ENCODE measurements at places on chromosomes 6 and 20. TPM values are rescaled to one million over a fixed set of nuclear protein-coding genes. Genes with fewer than 3 reads are reported as not detected.
A peak's percentile ranks its signal among the peaks of the same experiment; 100 is the strongest.

- peak; percentile 39 for DNase-seq
Observed at GRCh38 chr6:128327890-128328289, 192.5 kb downstream of the PTPRK start.

GRCh38 chr6:170152989-170153388 lies 137.9 kb downstream of the DLL1 start:
- no peak for DNase-seq

DNA sequence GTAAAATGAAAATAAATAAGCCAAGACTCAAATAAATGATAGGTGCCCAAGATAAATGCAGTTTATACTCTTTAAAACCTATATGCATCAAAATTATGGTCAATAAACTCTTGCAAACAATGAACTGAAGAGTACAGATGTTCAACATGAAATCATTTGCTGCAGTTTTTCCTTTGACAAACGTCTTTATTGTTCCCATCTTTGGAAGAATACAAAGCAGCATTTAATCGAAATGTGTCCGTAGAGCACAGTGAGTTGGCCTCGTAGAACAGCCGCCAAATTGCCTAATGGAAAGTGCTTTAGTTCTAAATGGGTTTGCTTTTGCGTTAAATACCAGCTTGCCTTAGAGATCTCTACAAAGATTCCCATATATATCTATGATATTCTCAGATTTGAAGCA lies 447.4 kb downstream of the PKHD1 start:
- no peak for DNase-seq

DNA sequence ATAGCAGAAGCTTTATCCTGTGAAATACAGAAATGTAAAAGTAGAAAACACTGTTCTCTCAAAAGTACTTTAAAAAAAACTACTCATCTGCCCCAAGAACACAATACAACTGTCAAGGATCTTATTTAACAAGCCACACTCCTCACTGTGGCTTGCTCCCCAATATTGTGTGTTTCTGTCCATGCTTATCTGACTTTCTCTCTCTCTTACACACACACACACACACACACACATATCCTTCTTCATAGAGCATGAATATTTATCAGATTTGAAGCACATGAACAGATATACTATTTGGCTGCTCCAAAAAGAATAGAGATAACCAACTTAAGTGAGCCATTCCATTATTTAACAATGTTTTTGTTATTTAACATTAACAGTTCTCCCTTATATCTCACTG lies 3.6 kb upstream of the PHIP start:
- DNase-seq = no peak

GRCh38 chr20:62010551-62011402 lies 54.9 kb downstream of the TAF4 start:
- DNase-seq = peak; percentile 52

DNA sequence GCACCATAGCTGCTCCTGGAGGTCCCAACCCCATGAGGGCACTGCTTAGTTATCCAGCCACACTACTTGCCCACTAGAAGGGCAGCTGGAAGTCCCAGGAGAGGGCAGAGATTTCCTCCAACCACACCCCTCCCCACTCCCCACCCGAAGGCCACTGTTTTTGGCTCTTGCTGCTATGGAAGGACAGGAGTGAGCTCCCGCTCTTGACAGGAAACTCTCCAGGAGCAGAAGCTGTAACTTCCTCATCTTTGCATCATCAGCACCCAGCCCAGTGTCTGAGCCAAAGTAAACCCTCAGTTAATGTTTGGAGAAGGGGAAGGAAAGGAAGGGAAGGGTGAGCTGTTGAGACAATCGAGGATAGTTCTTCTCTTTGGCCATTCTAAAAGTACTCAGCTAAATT lies 120.7 kb downstream of the MTFR2 start:
- DNase-seq = no peak

GRCh38 chr6:128500014-128500413 lies 20.4 kb downstream of the PTPRK start:
- DNase-seq = no peak

- DNase-seq = no peak
Observed at GRCh38 chr20:45408646-45409213, 641 bp downstream of the DBNDD2 start.

DNA sequence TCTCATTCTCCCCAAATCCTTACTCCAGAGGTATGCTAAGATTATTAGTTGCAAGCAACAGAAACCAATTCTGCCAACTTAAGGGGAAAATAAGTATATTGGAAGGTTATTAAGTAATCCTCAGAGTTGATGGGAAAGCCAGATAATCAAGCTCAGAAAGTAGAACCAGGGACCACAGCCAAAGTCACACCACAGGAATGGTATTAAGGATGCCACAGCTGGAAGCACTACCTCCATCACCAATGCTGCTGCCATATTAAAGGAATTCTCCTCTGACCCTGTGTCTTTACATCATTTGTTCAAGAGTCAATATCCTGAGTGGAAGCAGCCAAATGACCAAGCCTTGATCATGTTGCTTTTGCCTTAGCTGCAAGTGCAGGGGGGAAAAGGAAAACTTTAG lies 9.9 kb downstream of the PROCR start:
- no peak for DNase-seq

DNA sequence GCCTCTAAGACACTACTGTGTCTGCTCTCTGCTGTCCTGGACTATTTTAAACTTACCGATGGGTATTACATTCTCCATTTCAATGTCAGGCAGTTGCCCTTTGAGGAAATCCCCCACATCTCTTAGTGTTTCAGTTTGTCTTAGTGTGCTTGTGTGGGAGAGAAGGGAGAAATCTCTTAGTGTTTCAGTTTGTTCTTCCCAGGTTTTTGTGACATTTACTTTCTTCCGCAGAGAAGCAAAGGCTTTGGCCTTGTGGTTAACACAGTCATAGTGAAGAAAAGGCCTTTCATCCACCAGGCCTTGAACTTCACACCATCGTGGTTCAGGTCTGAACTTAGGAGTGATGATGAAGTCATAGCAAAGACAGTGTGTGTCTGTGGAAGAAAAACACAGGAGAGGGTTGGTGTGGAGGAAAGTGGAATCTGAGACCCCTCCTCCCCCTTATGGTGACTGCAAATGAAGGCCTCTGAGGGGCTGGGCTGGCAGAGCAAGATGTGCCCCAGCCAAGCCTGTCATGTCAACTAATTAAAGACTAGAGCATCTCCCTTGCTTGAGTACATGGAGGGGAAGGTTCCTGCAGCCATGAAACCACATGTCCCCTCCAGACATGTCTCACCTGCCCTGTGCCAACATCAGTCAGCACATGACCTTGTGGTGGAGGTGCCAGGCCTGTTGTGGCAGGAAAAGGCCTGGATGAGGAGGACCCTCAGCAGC lies 23.9 kb downstream of the RAET1L start:
- no peak for DNase-seq

DNA sequence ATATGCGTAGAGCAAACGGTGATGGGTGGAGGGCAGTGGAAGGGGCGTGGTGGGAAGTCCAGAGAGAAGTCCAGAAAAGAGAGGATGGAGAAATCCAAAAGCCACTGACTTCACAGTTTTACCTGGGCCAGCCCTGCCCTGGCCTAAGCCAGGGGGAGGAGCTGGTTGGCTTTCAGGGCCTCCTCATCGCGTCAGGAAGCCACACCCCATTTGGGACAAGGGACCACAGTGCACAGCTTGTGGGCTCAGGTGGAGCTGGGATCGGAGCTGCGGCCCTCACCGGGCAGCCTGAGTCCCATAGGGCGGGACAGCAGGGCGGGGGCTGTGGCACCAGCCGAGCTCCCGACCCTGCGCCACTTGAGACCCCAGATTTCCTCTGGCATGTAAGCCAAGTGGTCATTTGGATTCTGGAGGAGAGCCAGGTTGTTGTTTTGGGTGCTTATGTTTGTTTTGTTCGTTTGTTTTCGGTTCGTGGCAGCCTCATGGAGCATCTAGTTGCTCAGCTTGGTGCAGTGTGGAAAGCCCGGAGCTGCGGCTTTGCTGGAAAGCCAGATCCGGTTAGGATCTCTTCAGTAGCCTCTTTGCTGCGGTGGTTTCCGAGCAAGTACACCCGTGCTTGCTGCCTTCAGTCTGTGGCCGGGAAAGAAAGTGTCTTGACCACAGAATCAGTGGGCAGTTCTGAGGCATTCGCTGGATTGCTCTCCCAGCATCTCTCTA lies 42.2 kb downstream of the RIOK1 start:
- DNase-seq = no peak

DNA sequence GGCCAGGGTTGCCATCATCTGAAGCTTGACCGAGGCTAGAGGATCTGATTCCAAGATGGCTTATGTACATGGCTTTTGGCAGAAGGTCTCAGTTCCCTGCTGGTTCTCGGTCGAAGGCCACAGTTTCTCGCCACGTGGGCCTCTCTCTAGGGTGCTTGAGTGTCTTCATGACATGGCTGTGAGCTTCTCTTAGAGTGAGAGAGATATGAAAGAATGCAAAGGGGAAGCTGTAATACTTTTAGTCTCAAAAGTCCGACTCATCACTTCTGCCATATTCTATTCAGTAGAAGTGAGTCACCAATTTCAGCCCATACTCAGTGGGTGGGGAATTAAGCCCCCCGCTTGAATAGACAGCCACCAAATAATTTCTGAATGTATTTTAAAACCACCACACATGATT lies 94.2 kb downstream of the UTRN start:
- DNase-seq = no peak

- no peak for DNase-seq
Observed at GRCh38 chr6:4567141-4567540, 209.1 kb upstream of the CDYL start.

GRCh38 chr6:130262008-130262407 lies 39.3 kb upstream of the SAMD3 start:
- no peak for DNase-seq

DNA sequence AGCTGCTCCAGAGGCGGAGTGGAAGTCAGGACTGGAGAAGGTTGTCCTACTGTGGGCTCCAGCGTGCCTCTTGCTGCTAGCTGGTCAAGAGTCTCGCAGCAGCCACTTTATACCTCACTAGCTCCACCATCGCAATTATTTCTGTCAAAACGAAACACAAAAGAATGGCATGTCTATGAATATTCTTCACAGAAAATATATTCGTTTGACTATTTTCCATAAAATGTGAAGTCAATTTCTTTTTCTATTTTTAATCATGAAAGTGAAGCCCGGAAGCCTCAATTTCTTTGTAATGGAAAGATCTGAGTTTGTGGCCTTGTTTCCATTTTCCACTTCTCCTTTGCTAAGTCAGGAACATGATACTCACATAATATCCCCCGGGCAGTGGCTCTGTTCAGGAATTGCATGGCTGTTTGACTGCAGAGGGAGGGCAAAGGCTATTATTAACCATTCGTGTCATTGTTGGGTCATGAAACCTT lies 51.7 kb downstream of the DTD1 start:
- DNase-seq = no peak

DNA sequence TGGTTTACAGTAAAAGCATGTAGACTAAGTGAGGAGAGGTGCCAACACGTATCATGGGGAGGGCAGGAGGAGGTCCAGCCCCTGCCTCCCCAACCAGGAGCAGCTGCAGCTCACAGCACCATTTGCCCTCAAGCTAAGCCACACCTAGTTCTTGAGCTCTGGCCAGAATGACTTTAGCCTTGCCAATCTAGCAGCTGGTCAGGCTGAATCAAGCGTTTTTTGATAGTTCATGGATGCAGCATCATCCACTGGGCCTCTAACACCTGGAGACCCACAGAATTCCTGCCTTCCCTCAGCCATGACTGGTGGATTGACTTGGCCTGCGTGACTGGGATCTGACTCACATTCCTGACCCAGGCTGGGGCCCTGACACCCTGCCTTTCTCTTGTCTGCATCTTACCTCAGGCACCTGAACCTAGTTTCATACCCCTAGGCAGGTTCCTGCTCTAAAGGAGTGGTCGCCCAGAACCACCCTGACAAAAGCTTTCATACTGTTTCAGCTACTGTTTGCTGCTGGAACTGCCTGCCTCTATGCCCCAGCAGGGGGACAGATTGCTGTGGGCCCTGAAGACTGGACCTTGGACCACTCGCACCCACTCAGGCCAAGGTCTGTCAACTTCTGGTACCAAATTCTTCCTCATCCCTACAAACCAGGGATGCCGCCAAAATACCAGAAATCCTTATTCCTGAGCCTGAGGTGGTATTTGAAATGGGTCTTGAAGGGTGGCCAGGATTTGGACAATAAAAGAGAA lies 122.3 kb downstream of the QRSL1 start:
- no peak for DNase-seq

GRCh38 chr6:13924146-13924948 lies 405 bp upstream of the RNF182 start:
- no peak for DNase-seq

DNA sequence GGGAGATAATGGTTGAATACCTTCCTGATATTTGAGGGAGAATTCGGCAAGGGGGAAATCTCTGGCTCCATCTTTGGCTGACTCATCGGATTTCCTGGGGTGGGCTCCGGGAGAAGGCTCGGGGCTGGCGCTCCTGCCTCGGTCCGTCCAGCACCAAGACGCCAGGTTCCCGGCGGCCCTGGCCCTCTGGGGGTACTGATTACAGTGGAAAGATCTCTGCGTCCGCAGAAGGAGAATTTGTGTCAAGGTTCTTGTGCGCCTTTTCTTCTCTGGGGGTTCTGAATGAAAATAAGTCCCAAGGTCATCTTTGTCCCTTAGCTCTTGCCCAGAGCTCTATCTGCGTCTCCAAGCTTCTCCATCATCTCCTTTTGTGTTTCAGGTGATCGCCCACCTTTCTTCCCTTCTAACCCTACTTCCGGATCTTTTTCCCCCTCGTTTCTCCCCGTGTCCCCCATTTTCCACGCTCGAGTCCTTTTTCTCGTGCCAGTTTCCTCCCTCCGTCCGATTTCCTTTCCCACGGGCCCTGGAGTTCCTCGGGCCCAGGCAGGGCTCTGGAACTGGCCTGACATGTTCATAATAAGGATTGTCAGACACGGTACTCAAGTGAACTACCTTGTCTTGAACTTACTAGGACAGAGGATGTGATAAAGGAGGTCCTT lies 11.6 kb downstream of the NRN1 start:
- DNase-seq = no peak

DNA sequence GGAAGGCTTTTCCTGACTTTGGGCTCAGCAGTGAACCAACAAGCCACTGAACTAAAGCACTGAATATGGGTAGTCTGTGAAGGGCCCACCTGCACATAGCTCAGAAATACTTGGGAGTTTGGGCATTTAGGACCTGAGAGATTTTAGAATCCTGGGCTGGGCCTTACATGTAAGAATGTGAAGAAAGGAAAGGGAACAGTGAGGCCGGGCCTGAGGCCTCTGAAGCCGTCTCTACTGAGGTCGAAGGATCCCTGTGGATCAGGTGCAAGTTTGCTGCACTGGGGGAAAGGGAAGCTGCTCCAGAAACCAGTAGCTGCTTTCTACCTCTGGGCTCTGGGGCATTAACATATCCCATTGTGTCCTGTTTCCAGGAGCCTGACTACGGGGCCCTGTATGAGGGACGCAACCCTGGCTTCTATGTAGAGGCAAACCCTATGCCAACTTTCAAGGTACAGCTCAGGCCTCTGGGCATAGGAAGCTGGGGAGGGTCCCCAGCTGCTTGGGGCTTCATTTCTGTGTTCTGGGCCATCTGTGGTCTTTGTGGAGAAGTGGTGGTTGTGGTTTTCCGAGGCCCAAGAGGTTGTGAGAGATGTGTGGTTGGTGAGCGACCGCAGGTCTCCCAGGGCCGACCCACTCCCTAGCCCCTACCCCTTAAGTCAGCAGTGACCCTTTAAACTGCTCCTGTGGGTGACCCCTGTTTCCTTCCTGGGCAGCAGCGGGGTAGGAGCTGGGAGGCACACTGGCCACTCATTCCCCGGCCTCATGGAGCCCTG lies 30.3 kb downstream of the PLCG1 start:
- DNase-seq = peak; percentile 30

GRCh38 chr20:4041748-4042411 lies 26.5 kb upstream of the RNF24 start:
- no peak for DNase-seq

SLC22A16 gene
- not detected for total RNA-seq

GTSF1L gene
- total RNA-seq = not detected

TPX2 gene
- total RNA-seq = 114 TPM

OTOR gene
- total RNA-seq = not detected

ADGB gene
- total RNA-seq = not detected

TRIM40 gene
- not detected for total RNA-seq

CST2 gene
- total RNA-seq = not detected

OOEP gene
- total RNA-seq = 1.4 TPM

All from activated naive CD8-positive, alpha-beta T cell treated with anti-CD3 and anti-CD28 coated beads, Interleukin-2, amount 10 ng/mL, durations not matched to agents 7 days and 5 days (primary cell).